ENCODE measurements at places on chromosomes 4 and X.

GRCh38 chr4:67465032-67465762 lies 80.1 kb downstream of the CENPC start:
- peak; percentile 36 for DNase-seq

DNA sequence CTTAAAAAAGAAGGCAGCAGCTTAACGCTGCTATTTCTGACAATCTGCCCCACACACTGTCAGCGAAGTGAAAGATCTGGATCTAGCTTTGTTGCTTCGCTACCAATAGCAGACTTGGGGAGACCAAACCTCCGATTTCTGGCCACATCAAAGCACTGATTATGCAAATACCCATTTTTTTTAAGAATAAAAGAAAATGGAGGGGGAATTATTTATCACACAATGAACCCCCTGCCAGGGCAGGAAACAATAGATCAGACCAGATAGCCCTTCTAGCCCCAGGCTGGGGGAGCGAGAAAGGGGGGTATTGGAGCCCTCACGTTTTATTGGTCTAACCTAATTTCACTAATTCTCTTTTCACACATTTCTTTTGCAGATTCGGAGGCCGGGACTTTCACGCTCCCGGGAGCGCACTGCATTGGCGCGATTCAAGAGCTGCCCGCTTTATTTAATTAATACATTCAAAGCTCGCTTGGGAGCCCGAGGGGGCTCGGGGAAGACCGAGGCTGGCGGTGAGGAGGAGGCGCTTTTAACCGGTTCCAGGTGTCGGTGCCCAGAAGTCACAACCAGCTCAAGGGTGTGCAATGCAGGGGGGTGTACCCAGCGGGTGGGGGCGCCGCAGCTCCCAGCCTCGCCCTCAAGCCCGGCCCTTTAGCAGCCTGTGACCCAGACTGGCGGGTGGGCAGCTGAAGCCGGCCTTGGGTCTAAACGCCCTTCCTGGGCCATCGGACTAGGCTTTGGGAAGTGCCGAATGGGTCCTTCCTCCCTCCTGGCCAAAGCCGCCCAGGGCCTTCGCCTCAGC lies 5.5 kb downstream of the NEUROG2 start:
- DNase-seq = no peak

- no peak for DNase-seq
These were observed 642.6 kb downstream of the PCDH7 start for GRCh38 chr4:31362756-31363155.

- DNase-seq = no peak
These were observed 26.0 kb upstream of the BMP2K start for GRCh38 chr4:78749972-78750727.

- DNase-seq = no peak
These were observed 211.2 kb upstream of the POF1B start for GRCh38 chrX:85590638-85591037.

- DNase-seq = no peak
These were observed 116.1 kb downstream of the SPCS3 start for GRCh38 chr4:176435901-176436292.

DNA sequence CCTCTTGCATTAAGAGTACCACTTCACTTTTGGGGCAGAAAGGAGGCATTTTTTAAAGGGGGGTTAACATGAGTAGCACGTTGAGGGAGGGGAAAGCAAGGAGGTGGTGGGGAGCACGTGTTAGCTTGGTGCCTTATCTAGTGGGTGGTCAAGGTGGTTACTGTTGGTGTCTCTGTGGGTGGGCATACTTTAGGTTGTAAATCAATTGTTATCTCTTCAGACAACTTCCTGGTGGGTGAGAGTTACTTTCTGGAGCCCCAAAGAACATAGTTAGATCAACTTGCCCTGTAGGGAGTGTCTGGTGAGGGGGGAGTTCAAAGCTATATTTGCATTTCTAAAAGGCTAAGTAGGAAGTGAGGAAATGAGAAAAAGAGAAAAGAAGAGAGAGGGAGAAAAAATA lies 297.7 kb upstream of the CLNK start:
- no peak for DNase-seq

GRCh38 chr4:112673686-112674085 lies 36.7 kb downstream of the LARP7 start:
- DNase-seq = no peak

DNA sequence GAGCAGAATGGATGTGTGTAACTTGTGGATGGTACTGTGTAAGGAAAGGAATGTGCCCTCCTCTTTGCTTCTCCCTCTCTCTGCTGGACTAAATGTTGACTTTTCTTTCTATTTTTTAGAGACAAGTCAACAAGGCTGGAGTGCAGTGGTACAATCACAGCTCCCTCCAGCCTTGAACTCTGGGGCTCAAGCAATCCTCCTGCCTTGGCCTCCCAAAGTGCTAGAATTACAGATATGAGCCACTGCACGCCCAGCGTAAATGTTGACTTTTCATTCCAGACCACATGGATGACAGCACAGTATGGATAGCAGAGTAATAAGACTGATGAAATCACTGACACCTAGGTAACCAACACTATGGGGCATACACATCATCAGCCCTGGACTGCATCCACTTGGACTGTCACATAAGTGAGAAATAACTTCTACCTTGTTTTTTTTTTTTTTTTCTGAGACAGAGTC lies 5.1 kb upstream of the RPS3A start:
- DNase-seq = no peak

GRCh38 chr4:11344916-11345315 lies 83.8 kb downstream of the HS3ST1 start:
- no peak for DNase-seq

DNA sequence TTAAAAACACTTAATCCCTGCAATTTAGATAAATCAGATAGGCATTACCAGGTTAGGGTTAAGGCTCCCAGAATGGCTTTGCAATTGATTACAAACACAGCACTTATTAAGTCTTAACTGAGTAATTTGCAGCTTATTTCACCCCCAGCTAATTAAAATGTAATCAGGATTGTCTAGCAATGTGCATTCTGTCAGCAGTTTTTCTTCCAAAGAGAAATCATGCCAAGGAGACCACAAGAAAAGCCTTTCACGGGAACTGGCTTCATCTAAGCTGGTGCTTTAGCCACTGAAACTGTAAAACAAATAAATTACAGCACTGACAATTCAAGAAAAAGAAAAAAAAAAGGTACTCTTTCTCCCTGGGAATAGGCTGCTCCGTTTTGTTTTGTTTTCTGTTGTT lies 2.1 kb downstream of the ANOS1 start:
- DNase-seq = no peak

DNA sequence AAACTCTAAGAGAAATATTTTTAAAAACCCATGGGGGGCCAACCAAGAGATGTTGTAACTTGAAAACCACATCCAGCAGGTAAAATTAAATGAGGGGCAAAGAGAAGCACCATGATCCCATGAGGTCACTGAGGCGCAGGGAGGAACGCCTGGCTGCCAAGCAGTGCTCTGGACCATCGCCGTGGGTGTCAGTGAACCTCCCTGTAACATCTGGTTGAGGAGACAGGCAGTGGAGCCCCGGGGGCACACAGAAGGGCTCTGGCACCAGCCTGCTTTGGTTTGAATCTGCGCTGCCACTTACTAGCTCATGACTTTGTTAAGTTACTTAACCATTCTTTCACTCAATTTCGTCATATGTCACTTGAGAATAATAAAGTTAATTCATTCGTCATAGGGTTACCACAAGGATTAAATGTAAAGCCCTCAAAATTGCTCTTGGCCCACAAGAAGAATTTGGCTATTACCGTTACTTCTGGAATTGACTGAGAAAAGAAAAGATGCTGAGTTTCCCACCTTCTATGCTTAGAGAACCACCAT lies 41.6 kb upstream of the SLC25A4 start:
- DNase-seq = no peak

GRCh38 chr4:170990989-170991589 lies 822.1 kb upstream of the GALNTL6 start:
- no peak for DNase-seq

- peak; percentile 89 for DNase-seq
These were observed 43.1 kb upstream of the GPR78 start for GRCh38 chr4:8537041-8537461.
